ENCODE measurements at places on chromosomes 12 and 14.
A peak's percentile ranks its signal among the peaks of the same experiment; 100 is the strongest.

- no peak for DNase-seq
These were observed 1.7 kb downstream of the PSMB11 start for GRCh38 chr14:23043754-23044153.

DNA sequence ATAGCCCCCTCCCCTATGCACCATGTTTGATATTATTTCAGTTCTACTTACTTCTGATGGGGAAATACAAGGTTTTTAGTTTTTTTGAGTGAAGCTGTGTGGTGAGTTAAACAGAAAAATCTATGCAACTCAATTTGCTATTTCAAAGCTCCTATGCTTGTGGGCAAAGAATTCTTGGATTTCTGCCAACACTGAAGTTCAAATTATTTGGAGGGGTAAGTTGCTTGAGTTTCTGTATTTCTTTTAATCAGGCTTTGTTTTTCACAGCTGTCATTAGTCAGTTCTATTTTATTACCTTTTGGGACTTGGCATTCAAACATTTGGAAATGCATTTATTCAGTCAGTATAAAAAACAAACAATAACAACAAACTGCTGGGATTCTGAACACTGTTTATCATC, 407.5 kb upstream of the MGAT4C start:
- DNase-seq = peak; percentile 22

GRCh38 chr14:53183611-53184010, 30.5 kb upstream of the DDHD1 start:
- no peak for DNase-seq

DNA sequence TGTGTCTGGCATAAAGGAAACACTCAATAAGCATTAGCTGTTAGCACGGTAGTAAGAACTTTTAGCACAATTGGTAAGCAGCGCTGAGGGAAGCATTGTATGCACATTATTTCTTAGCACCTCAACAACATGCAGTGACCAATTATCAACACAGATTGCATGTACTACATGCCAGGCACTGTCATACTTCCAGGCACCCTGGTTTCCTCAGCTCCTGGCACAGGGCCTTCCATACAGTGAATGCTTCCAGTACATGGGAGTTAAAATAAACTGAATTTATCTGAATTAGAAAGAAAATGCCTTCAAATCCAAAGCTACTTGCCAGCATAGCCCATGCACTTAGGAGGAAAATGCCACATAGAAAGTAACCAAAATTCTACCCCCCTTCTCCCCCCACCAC, 59.4 kb downstream of the TUNAR start:
- DNase-seq = no peak

- no peak for DNase-seq
These were observed 58.9 kb downstream of the GPR65 start for GRCh38 chr14:88063811-88064210.

DNA sequence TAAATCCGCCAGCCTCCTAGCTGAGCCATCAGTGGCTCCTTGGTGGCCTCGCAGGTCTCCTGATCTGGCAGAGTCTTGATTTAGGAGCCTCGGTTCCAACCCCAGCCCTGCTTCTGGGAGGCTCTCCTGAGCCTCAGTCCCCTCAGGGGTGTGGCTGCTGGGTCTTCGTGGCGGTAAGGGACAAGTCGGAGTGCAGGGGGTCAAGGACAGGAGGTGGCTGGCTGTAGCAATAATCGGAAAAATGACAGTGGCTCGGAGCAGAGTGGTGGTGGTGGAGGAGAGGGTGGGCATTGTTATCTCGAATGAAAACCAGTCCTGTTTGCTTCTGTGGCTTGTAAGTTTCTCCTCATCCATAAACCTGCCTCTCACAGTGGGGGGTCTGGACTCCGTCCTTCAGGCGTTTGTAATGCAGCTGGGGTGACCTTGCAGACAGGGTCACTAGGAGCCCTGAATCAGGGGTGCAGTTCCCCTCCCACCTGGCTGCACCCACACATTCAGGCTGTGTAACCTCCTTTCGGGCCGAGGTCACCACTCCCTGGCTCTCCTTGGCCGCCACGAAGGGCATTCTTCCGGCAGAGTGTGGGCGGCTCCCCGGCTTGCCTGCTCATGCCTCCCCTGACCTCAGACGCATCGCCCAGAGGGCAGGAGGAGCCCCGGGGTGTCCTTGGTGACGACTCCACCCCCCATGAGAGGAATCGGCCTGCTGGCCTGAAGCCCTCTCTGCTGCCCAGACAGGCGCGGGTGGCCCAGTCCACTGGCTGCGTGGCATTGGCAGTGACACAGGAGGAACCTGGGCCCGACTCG, 8.1 kb downstream of the BCL7A start:
- DNase-seq = no peak

DNA sequence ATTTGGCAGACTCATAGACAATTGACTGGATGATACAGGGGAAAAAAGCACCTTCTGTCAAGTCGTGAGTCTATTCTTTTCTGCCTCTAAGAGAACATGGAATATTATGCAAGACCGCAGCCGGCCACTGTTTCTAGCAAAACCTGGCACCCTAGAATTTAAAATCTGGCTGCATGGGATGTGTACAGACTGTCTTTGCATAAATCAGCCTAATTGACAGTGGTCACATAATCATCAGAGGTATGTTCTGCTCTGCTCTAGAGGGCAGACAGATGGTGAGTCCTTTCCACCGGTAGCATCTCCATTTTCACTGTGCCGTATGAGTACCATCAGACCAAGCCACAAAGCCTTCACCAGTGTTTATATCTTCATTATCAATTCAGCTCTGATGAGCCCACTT, 80.6 kb downstream of the KCNK10 start:
- no peak for DNase-seq

- DNase-seq = no peak
These were observed 105.8 kb downstream of the SPTSSA start for GRCh38 chr14:34356264-34356654.

DNA sequence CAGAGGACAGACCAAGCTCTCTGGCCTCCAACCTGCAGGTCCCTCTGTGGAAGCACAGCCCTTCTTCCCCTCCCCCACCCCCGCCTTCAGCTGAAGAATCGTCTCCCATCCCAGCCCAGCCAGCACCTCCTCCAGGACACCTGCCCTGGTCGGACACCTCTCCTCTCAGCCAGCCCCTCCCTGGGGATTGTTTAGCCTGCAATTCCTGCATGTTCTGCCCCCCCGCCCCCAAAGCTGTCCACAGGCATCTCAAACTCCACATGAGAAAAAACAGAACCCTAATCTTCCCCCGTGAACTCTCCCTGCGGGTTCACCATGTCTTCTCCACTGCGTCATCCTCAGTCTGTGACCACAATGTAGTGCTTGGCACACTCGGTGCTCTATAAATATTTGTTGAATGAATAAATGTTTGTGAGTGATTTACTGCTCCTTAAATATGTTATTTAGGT, 24.1 kb downstream of the PRIMA1 start:
- no peak for DNase-seq

GRCh38 chr14:76763096-76764041, 2.1 kb downstream of the VASH1 start:
- no peak for DNase-seq

- DNase-seq = peak; percentile 92
These were observed 28.9 kb upstream of the TMX1 start for GRCh38 chr14:51211149-51211548.

DNA sequence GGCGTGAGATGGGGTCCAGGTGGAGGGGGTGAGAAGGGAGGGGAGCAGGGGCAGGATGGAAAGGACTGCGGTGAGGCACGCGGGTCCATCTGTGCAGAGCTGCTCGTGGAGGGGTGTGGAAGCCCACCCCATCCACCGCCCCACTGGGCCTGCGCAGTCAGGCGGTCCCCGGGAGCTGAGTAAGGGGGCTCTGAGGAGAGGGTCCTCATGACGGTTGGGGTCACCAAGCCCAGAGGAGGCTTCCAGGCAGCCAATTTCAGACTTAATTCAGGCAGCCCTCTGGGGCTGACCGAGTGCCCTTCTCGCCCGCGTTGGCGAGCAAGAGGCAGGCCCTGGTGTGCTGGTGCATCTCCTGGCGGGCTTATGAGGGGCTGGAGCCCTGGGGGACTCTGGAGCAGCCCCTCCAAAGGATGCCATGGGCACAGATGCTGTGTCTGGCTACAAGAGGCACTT, 115.5 kb downstream of the KIF26A start:
- DNase-seq = no peak

DNA sequence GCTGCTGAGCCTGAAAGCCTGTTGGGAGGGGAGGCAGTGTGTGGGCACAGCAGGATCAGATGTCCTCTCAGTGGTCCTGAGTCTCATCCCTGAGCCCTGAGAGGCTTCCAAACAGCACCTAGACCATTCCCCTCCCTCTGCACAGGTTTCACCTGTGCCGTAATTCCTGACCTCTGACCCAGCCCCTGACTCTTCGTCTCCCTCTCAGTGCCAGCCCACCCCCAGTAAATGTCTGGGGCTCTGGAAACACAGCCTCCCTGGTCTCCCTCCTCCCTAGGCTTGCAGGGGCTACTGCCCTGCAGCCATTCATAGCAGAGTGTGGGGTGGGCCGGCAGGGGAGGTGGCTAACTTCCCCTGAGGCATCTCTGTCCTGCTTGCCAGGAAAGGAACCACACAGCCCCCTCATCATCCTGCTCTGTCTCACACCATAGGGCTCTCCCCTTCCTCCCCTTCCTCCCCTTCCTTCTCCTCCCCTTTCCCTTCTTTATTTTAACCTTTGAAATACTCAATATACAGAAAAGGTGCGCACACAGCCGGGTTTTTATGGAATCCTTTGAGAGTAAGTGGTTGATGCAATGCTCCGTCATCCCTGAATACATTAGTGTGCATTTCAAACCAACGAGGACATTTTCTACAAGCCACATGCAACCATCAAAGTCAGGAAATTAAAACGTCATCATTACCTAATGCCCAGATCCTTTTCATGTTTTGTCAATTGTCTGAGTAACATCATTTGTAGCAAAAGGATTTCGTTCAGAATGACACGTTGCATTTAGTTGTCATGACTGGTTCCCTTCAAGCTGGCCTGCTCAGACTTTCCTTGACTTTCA, 67.0 kb downstream of the PRMT8 start:
- DNase-seq = no peak

GRCh38 chr12:112018571-112019237, 5.5 kb downstream of the ERP29 start:
- peak; percentile 74 for DNase-seq

- peak; percentile 77 for DNase-seq
These were observed 43.3 kb upstream of the DHRS4 start for GRCh38 chr14:23910101-23910875.
